ENCODE measurements at places on chromosomes 3 and 15.

DNA sequence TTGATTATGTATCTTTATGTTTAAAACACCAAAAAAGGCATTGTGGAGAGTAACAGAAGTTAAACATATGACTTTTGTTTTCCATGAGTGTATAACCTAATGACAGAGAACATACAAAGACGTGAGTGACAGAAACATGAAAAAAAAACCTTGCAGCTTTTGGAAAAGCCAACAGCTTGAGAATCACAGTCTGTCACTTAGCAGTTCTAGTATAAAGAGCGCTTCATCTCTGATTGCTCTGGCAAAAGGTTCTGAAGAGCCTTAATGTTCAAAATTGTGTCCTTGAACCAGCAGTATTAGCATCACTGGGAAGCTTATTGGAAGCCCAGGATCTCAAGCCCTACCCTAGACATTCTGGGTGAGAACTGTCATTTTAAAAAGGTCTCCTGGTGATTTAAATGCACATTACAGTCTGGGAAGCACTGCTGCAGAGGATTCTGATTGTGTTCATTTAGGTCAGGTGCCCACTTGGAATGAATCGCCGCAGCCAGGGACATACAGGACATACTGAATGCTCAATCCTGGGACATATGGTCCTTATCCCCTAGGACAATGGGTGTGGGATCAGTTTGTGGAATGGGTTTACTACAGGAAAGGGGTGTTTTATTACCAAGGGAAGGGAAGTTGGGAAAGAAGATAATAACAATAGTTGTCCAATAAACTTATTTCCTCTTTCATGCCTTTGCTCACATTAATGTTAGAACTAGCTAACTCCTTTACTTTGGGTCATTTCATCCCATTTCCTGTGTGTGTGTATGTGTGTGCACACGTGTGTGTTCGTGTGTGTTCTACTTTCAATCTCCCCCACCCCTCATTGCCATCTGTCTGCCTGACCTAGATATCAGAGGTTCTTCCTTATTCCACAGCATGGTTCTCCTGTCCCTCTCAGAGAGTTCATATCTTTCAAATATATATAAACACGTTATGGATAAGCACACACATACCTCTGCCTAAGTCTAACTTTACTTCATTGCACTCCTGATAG lies 55.0 kb downstream of the LRRC49 start:
- no peak for DNase-seq

GRCh38 chr3:23726811-23727548 lies 78.8 kb upstream of the UBE2E1 start:
- DNase-seq: no peak

DNA sequence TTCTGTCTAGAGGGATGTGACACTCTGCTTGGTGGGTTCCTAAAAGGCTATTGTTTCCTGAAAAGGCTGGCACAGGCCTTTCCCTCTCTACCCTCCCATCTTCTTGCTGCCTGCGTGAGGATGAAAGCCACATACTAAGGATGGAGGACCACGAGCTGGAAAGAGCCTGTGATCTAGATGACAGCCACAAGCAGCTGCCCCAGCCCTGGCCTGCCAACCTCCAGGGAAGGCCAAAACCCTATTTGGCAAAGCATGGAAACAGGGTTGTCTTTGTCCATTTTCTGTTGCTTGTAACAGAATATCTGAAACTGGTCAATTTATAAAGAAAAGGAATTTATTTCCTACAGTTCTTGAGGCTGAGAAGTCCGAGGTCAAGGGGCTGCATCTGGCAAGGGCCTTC lies 144.5 kb downstream of the FBLN2 start:
- DNase-seq: no peak

GRCh38 chr3:155149494-155149893 lies 69.4 kb downstream of the MME start:
- no peak for DNase-seq

- DNase-seq: no peak
These were observed 49.4 kb downstream of the NFKBIZ start for GRCh38 chr3:101898752-101899169.

DNA sequence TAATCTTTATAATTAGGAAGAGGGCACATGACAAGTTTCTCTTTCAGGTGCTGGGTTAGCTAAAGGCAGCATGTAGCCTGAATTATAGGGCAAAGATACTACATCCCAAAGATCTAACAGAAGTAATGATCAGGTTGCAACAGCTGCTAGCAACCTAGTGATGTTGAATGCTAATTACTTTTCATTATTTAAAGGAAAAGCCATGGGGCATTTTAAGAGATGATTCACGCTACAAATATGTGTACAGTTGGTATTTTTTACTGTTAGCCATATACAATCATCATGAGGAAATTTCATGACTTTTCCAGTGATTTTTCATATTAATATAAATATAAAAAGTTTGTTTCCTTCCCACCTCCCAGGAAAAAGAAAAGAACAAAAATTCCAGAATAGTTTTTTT lies 43.0 kb downstream of the NEK10 start:
- no peak for DNase-seq

GRCh38 chr3:12759693-12760565 lies 870 bp upstream of the TMEM40 start:
- DNase-seq: no peak

DNA sequence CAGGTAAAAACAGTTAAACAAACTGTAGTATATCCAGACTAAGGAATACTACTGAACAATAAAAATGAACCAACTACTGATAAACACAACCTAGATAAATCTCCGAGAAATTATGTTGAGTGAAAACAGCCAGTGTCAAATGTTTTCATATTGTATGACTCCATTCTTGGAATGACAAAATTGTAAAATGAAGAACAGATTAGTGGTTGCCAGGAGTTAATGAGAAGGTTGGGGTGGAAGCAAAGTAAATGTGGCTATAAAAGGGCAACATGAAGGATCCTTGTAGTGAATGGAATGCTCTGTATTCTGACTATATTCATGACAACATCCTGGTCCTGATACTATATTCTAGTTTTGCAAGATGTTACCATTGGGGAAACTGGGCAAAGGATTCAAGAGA lies 27.5 kb upstream of the ACKR4 start:
- no peak for DNase-seq

Data from GM12891 (cell line).